Naive thymus-derived CD4-positive, alpha-beta T cell (primary cell): ENCODE measurements at places on chromosomes 3 and 15.

DNA sequence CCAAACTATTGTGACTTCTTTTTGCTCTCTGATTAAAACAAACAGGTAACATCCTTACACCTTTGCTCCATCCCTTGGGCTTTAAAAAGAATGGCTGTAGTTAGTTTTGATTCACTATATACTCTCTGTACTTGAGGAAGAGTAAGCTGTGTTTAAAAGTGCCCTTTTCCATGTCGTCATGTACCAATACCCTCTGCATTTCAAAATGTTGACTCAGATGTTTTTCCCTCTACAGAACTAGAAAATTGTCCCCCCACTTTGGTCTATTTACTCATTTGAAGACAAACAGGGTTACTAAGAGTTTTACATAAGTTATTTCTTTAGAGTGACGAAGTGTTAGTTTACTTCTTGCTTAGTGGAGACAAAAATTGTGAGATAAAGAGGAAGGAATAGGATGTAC, 62.7 kb downstream of the TASOR start:
- DNase-seq = no peak

GRCh38 chr3:197877902-197878301, 72.1 kb upstream of the RPL35A start:
- DNase-seq = no peak

DNA sequence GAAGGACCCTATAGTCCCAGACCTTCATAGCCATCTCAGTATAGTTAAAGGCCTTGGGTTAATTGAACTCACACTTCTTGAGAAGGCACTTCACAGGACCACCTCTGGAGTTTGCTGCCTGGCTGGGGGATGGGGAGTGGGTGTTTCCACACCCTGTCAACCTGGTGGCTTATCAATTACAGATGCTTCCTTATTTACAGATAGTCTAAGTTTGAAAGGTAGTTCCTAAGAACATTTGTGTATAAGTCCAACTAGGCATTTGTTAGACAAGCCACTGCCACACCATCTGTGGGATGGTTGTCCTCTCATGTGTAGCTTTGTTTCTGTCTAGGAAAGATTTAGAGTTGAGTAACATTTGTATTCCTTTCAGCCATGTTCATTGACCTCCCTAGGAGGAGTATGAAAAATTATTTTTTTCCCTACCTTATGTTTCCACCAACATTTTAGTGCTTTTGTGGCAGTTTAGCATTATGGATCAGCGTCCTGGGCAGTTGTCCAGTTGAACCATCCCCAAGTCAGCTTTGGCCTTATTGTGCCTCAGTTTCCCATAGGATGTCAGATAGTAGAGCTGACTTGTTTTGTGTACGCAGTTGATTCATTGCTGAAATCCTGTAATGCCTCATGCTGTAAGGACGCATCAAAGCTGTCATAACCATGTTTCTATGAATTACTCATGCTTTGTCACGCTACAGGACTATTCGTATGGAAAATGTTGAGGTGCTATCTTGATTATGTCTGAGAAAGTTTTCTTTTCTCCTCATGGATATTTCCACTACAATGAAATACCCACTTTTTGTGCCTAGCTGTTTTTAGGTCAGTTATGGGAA, 21.2 kb upstream of the SIAH2 start:
- DNase-seq = no peak

- no peak for DNase-seq
Measured at GRCh38 chr15:83697716-83698115, 43.8 kb downstream of the ADAMTSL3 start.

DNA sequence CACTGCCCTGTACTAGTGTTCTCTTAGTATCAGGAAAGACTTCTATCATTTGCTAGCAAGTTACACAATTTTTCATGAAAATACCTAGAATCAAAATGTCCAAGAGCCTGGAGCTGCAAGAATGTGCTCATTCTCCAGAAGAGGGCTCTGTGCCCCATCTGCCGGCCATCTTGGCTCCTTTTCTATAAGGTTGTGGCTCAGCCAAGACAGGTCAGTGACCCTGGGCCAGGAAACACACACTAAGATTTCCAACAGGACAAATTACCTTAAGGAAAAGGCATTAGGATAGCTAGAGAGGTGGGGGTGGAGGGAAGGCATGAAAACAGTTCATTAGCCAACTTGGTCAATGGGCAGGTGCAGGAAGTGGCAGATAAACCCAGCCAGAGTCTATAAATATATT, 20.7 kb downstream of the TIMP4 start:
- no peak for DNase-seq

GRCh38 chr3:197027896-197028727, 1.5 kb downstream of the MELTF start:
- DNase-seq = no peak

GRCh38 chr3:112143251-112143650, 10.2 kb upstream of the GCSAM start:
- no peak for DNase-seq

DNA sequence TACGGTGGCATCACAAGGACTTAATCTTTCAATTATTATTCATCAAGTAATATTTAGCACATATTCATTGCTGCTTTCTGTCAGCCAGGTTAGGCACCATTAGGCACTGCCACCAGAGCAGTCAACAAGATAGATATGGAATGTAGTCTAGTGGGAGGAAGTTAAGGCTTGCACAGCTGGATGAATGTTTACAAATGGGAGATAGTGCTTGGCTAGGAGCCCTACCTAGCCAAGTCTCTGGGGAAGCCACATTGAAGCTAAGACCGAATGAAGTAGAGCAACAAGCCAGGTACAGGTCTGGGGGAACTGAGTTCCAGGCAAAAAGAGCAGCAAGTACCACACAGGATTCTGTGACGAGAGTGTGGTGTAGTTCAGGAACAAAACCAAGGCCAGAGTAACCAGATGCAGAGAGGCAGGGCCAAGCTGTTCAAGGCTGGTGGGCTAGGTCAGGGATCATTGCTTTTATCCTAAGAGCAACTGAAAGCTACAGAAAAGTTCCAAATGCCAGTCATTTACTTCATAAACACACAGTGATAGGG, 33.4 kb upstream of the SCAANT1 start:
- DNase-seq = no peak

GRCh38 chr15:45550436-45550835, 27.9 kb upstream of the SLC30A4 start:
- no peak for DNase-seq

GRCh38 chr3:39133093-39133490, 20.3 kb downstream of the CSRNP1 start:
- DNase-seq = no peak

DNA sequence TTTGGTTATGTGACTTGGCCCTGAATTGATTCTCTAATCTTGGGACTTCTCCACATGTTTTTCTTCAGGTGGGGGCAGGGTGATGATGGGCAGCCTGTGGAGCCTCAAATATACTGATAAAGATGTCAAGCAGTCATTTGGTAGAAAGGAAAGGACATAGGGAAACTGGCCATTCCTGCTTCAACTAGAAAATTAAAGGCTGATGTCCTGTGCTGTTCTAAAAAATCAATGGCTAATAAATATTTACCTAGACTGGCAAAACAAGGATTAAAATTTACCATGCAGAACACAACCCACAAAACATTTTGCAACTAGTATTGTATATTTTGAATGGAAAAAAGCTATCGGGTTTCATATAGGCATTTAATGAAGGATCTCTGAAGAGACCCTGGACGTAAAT, 133.7 kb downstream of the GADL1 start:
- no peak for DNase-seq

DNA sequence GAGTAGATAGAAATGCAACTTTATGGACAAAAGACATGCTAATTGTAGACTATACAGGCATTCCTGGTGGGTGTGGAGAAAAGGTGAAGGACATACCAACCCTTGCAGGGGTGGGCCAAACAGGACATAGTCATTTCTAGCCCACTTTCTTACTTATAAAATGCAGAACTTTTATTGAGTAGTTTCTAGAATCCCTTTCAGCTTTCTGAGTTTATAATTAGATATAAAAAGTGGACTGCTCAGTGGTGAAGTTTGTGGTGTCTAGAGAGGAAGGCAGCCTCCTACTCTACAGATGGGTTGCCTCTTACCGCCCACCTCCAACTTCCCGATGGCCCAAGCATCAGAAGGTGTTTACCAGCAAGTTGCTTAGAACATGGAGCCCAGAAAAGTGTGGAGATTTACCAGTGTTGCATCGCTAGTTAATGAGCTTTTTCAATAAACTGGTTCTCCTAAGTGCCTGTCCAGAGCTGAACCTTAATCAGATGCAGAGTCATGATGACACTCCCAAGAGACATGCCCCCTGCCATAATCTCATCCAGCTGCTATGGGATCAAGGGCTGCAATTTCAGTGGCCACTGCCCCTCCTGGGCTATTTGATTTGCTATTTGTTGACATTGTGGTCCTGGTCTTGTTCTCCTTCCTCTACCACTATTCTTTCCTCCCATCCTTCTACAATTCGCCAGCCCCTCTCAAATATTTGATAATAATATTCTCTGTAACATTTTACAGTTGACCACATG, 77.5 kb upstream of the STRIT1 start:
- no peak for DNase-seq

- no peak for DNase-seq
Measured at GRCh38 chr3:169660709-169661360, 2.7 kb downstream of the MECOM start.

- no peak for DNase-seq
Measured at GRCh38 chr15:78992416-78993256, 47.8 kb upstream of the CTSH start.

DNA sequence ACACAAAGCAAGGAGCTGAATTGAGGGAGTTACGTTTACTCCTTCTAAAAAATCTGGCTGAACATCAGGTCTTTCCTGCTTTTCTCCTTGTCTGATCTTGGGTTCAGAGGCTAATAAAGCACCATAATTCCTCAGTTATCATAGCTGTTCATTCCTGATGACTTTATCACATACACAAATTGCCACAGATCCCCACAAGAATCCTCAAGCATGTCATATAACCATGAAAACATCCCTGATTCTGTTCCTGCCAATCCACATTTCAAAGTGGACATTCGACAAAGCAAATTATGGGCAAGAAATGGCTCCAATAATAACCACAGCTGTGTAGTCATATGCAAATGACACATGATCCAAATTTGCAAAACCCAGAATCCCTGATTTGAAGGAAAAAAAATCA, 321.3 kb downstream of the MEX3B start:
- no peak for DNase-seq

GRCh38 chr15:88006146-88006545, 250.4 kb downstream of the NTRK3 start:
- no peak for DNase-seq

DNA sequence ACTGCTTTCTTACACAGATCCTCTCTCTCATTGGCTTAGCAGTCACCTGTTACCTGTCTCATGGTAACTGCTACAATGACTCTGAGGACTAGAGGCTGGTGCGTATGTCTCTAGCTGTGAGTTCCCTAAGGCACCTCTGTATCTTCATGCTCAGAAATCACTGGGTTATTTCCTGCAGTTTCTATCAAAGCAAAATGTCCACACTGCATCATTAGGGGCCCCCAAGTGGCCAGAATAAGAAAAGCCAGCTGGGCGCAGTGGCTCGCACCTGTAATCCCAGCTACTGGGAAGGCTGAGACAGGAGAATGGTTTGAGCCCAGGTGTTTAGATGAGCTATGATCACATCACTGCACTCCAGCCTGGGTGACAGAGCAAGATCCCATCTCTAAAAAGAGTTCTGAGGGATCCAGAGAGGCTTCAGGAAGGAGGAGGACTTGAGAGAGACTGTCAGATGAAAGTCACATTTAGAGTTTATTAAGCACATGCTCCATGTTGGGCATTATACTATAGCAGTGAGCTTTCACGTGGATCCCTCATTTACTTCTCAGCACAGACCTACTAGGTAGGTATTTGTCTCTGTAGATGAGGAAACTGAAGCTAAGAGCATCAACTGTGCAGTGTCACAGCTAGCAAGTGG, 2.3 kb upstream of the VPS18 start:
- no peak for DNase-seq

DNA sequence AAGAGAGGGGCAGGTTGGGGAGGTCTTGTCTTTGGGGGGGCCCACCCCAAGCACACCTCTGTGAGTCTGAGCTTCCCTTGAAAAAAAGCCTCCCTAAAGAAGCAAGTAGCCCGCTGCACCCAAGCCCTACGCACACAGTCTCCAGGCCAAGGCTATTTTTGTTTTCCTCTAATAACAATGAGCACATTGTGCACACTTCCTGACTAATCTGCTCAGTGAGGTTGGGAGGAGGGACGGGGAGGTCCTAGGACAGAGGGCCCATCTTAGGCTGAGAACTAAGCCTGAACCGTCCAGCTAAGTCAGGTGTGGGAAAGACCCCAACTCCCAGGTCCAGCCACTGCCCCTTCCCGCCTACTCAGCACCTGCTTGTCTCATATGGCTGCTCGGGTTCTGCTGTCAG, 87.2 kb downstream of the HMG20A start:
- no peak for DNase-seq

- no peak for DNase-seq
Measured at GRCh38 chr3:112688819-112689218, 47.9 kb upstream of the CCDC80 start.

DNA sequence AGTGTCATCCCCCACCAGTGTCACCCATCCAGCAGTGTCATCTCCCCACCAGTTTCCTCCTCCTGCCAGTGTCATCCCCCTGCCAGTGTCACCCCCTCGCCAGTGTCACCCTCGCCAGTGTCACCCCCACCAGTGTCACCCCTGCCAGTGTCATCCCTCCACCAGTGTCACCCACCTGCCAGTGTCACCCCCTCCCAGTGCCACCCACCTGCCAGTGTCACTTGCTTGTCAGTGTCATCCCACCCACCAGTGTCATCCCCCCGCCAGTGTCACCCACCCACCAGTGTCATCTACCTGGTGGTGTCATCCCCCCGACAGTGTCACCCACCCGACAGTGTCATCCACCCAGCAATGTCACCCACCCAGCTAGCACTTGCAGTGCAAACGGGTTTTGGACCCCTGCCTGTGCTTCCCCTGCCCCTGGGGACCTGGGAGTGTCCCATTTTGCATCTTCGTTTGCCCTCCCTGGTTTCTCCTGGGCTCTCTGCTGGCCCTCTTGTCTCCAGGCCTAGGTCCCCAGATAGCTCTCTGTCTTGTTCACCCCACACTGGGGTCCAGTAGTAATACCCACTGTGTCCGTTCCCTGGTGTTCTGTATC, 99.8 kb upstream of the PRR20G start:
- no peak for DNase-seq

GRCh38 chr3:195113536-195114425, 157.2 kb downstream of the XXYLT1 start:
- DNase-seq = no peak

GRCh38 chr3:21269882-21270281, 481.1 kb downstream of the ZNF385D start:
- no peak for DNase-seq

DNA sequence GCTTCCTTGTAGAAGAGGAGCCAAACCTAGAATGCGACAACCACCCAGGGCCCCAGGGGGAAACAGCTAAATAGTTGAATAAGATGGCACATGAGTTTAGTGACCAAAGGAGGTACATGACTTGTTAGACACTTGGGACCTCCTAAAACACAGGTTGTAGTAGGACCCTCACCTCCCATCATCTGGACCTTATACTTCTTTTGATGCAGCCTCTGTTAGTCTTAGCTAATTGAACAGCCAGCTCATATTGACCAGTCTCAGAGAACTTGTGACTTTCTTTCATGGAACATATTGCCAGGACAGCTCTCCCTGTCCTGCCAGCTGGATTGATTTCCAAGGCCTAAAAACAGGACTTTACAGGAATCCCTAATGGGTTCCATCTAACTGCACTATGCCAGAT, 45.0 kb downstream of the SPSB4 start:
- DNase-seq = no peak

GRCh38 chr3:42019953-42020260, 58.0 kb upstream of the ULK4 start:
- no peak for DNase-seq
